NCI-H1105 (cell line): ENCODE measurements at places on chromosomes 7 and 10.

DNA sequence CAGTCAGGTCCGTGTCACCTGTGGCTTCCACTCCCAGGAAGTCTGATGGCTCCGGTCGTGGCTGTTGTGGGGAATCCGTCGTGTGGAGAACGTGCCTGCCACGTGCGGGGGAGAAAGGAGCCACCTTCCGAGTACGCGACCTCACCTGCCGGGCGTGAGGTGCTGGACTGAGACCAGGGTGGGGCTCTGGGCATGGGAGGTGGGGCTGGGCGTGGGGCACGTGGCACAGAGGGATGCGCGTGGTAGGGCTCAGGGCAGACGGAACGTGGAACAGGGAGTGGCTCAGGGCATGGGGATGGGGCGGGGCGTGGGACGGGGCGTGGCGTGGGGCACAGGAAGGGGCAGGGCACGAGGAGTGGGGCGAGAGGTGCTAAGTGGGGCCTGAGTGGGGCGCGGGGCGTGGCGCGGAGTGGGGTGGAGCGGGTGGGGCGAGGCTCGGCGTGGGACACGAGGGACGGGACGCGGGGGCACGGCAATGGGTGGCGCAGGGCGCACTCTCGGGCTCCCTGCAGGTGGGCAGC, 64.8 kb downstream of the C10orf143 start:
- DNase-seq, result no peak

DNA sequence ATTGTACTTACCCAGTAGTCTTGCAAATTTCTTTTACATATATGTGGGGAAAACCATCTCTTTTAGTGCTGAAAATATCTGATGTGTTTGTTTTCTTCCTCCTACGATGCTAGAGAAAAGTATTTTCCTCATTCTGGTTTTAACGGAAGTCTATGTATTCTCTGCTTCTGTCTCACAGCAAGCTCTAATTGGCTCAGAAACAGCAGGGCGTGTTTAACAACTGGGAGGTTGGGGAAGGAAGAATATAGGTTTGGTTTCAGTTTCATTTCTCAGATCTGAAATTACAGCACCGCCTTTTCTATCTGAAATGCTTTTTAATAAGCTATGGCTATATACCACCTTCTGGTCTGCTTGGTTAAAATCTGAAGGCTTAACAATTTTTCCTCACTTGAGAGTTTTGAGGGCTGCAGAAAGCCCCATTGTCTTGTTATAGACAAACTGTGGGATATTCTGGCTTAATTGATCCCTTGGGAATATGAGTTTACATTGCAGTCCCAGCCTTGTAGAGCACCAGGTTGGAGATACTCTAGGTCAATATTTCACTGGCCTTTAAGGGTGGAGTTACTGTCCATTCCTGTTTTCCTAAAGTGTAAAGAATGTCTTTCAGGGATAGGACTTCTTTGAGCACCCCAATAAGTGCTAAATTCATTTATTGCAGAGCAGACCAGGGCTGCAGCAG, at the start of gene SAMD9:
SAMD9 (minus strand) TSS at position 128 of the 679 bp plus-strand sequence. CDS start 11,882 bp downstream, outside the sequence.
- peak; percentile 62 for DNase-seq

- no peak for DNase-seq
These were observed 12.2 kb upstream of the RSBN1L start for GRCh38 chr7:77684030-77684429.

DNA sequence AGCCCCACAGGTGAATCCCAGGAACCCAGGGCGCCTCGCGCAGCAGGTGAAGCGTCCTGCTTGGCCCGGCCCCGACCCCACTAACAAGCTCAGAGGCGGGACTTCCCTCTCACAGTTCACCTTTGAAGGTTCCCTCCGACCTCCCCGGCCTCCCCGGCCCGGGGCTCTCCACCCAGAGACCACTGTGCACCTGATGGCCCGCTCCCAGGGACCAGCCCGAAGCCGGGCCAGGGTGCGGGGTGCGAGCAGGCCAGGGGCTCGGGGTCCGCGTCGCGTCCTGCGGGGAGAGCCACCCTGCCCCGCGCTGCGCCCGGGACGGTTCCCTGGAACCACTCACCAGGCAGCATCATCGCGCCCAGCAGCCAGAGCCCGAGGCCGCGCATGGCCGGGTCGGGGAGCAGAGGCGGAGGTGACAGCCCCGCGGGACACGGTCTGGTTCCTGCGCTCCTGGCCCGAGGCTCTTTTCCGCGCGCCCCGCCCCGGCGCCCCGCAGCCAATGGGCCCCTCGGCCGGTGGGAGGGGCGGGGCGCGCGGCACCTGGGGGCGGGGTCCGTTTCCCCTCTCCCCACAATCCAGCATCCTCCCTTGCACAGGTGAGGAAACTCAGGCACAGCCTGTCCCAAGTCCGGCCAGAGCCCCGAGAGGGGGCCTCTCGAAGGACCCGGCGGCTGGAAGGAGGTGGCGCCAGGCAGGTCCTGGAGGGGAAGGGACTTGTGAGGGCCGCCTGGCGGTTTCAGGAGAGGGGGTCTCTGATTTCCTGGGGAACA, at the start of gene ADAM8:
ADAM8 (minus strand) TSS at position 434 of the 767 bp plus-strand sequence; CDS start at position 383, 51 bp downstream.
- DNase-seq, result no peak

DNA sequence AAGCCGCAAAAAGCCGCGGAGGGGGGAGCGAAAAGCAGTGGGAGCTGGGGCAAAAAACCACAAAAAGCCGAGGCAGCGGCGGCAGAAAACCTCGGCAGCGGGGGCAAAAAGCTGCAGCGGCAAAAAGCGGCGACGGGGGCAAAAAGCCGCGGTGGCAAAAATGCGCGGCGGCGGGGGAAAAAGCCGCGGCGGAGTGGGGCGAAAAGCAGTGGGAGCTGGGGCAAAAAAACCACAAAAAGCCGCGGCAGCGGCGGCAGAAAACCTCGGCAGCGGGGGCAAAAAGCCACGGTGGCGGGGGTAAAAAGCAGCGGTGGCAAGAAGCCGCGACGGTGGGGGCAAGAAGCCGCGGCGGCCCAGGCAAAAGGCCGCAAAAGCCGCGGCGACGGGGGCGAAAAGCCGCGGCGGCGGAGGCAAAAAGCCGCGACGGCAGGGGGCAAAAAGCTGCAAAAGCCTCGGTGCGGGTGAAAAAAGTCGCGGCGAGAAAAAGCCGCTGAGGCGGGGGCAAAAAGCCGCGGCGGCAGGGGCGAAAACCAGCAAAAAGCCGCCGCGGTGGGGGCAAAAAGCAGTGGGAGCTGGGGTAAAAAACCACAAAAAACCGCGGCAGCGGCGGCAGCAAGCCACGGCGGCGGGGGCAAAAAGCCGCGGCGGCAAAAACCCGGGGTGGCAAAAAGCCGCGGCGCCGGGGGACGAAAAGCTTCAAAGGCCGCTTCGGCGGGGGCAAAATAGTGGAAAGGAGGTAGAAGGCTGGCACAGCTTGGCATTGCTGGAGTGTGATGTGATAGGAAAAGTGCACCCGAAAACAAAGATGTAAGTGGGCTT, 135.9 kb downstream of the ZNF92 start:
- no peak for DNase-seq

DNA sequence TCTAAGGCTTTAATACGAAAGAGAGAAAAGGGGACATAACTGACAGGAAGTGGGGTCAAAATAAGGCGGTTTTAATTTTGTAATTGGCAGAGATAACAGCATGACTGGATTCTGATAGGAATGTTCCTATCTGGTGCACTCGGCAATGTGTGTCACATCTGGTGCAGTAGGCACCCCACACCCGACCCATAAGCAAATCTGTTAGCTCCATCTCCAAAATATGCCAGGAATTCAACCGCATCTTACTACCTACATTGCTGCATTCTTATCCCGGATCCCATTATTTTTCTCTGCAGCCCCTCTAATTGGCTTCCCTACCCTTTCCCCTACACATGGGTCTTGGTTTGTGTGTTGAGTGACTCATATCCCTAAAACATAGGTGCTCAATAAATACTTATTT, 19.1 kb upstream of the GALNT11 start:
- no peak for DNase-seq

DNA sequence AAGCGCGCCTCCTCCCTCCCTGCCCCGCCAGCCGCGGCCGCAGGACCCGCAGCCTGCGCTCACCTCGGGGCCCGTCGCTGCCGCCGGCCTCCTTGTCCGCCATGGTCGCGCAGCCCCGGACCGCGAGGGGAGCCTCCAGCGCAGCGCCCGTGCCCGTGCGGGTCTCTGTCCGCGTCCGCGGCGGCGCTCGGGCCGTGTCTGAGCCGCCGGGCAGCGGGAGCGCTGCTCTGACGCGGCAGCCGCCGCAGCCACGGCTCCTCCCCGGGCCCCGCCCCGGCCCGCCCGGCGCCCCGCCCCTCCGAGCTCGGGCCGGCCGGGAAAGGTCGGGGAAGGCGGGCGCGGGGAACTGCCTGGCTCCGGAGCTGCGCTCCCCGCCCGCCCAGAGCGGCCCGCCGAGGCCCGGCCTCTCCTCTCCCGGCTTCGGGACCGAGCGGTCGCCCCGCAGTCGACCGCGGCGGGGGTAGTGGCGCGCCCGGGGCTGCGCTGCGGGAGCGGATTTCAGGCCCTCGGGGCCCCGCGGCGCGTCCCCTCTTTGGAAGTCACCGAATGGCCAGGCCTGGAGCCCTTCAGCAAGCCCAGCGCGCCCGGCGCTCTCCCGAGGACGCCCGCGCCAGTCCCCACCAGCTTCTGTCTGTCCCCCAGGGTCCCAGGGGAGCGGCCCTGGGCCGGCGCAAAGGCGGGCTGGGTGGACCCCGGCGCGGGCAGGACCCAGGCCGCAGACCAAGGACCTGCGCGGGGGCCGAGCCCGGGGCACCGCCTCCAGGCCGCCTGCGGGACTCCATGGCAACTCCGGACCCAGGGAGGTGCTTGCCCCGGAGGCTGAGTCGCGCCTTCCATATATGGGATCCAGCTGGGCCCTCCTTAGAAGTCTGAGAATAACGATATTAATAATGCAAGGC, at the start of gene HSPA12A:
HSPA12A (minus strand) TSS at position 200 of the 899 bp plus-strand sequence; CDS start at position 103, 97 bp downstream.
- peak; percentile 34 for DNase-seq

DNA sequence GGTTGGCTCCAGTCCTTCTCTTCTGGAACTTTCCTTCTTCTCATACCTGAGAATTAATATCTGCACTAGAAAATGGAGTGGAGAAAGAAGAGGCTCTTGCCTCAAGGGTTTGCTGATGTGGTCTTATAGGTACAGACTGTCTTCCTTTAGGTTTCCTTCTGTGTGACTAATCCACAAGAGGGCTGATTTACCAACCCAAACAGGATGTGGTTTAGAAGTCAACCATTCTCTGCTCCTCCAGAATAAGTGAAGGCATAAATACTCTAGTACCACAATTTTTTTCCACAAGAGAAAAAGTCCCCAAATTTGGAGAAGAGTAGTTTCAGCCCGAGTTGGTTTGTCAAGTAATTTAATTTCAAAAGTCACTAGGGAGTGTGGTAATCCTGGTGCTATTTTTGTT, 85.8 kb downstream of the NRP1 start:
- no peak for DNase-seq

GRCh38 chr7:15130666-15131541, 228.4 kb upstream of the DGKB start:
- no peak for DNase-seq

- no peak for DNase-seq
These were observed 1.7 kb downstream of the NXPH1 start for GRCh38 chr7:8435095-8435494.

DNA sequence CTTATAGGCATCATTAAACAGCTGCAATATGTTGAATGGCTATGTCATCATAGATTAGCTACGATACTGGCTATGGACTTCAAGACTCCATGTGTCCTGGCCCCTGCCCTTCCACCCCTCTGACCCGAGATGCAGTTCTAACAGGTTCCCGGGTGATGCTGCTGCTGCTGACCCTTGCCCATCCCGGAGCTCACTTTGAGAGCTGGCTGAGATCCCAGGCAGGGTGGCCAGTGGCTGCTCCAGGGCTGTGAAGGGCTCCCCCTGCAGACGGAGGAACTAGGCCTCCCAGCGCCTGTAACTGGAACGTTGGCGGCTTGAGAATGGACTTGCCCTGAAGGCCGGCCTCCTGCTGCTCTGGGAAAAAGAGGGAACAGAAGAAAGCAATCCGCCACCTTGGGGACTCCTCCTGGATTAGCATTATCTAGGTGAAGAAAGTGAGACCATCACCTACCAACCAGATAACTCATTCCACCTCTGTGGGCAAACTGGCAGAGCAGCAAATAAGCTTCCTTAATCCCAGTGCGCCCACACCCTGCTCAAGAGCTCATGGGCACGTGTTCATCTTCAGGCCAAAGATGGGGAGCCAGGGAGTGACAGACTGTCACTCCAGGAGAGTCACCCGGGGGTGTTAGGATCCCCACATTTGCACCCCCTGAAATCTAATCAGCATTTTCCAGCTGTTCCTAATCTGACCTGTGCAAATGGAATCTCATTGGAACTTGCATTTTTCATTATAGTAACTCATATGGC, 56.8 kb downstream of the PARP12 start:
- DNase-seq, result no peak

GRCh38 chr10:118590334-118590733, 5.1 kb downstream of the PRLHR start:
- peak; percentile 94 for DNase-seq

DNA sequence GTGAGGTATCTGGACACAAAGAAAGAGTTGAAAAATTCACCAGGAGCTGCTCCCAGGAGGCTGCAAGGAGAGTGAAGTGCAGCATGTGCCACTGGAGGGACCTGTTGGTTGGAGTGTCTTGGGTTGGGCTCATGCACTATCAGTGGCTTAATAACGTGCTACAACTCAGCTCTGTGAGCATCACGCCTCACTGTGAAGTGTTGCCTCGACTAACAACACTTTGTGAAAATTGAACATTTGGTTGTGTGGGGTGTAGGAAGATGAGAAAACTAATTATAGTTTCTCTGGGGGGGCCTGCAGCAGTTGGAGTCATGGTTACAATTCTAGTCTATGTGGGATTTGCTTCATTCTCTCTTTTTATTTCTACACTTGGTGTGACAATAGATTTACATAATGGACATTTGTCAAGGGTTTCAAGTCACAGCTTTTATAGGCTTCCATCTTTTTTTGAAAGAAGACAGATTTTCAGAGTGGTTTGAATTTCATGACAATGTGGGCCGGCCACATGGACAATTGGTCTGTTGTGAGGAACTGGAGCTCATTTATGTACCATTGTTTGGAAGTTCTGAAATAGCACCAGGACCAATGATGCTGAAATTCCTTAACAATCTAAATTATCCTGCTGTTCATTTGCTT, 121.3 kb downstream of the RAMP3 start:
- DNase-seq, result no peak

DNA sequence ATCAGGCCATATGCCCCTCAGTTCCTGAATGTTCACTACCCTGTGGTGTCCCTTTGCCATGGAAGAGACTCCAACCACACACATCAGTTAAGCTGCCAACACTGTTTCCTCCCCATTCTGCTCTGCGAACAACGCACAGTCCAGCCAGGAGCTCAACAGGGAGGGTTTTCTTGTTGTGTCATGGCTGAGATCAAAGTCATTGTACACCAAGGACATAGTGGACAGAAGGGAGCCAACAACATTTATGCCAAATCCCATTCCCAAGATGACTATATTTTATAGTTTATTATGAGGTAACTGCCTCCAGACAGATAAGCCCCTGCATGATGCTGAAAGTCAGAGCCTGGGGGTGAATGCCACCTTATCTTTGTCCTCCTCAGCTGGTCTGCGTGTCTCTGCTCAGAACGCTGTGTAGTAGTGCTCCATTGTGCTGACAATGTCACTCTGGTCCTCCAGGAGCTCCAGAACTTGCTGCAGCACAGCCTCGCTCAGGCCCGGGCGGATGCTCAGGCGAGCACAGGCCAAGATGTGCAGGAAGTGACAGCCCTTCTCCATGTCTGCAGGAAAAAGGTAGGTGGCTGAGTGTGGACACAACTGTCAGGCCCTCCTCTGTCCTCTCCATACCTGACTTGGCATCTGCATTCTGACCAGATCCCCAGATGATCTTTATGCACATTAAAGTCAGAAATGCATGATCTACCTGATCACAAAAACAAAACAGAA, 27.1 kb upstream of the SH3PXD2A start:
- no peak for DNase-seq

GRCh38 chr10:52979295-52979990, 206.9 kb upstream of the MBL2 start:
- no peak for DNase-seq

- no peak for DNase-seq
These were observed 472.4 kb downstream of the TFEC start for GRCh38 chr7:115558161-115558560.

GRCh38 chr7:93178213-93178612, 30.0 kb upstream of the SAMD9L start:
- DNase-seq, result peak; percentile 2
